ENCODE measurements at places on chromosomes 4 and X.

- no peak for DNase-seq
Observed at GRCh38 chr4:7821245-7822136, 118.2 kb downstream of the AFAP1 start.

DNA sequence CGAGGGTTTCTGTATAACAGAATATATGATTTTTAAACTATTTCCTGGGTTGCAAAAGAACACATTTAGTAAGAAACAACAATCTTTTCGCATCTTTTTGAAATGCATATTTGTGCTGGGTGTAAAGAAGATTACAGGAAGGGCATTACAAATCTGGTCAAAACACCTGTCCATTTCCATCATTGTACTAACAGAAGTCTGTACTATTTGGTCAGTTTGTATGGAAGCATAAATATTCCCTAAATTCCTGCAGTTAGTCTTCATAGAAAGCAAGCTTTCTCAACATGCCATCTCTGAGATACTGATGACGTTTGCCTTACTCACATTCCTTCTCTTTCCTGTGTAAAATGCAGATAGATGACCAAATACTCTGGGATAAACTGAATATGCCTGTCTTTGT, 203.3 kb downstream of the NWD2 start:
- no peak for DNase-seq

DNA sequence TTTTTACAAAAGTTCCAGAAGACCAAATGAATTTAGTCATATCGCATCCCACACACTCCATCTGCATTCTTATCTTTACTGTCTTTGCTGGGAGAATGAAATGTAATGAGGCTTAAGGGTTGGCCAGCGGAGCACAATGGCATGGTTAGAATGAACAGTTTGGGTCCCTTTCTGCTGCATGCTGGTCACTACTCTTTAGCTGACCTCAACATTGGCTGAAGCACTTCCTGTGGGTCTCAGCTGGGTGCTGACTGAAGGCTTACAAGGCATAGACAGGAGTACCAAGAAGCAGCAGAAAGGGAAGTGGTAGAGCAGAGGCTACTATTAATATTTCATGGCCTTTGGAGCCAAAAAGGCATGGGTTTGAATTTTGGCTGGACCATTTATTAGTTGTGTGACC, 159.4 kb upstream of the GPC4 start:
- DNase-seq, result no peak

- no peak for DNase-seq
Observed at GRCh38 chr4:16765546-16765945, 132.9 kb downstream of the LDB2 start.

GRCh38 chr4:153971899-153972298, 183.0 kb upstream of the SFRP2 start:
- DNase-seq, result no peak

- no peak for DNase-seq
Observed at GRCh38 chr4:1347410-1347864, 429 bp downstream of the UVSSA start.

GRCh38 chrX:63718010-63718694, 66.9 kb downstream of the ARHGEF9 start:
- DNase-seq, result no peak

DNA sequence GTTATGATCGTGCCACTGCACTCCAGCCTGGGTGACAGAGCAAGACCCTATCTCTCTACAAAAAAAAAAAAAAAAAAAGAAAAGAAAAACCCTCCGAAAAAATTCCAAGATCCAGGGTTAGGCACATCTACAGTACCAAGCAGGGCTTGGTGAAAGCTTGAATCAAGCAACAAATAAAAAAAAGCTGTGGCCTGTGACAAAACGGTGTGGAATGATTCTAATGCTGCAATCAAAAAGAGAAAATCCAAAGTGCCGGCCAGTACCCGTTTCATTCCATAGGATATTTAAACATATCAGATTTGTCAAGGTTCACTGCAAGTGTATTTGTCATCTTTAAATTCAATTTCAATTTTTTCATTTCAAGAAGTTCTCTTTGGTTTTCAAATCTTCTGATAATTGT, 20.5 kb downstream of the RWDD4 start:
- no peak for DNase-seq

- no peak for DNase-seq
Observed at GRCh38 chr4:140255927-140256326, 101.9 kb upstream of the MAML3 start.

- DNase-seq, result no peak
Observed at GRCh38 chr4:52102587-52102986, 51.5 kb downstream of the SPATA18 start.

GRCh38 chr4:138724530-138724929, 291.1 kb upstream of the NOCT start:
- DNase-seq, result no peak

DNA sequence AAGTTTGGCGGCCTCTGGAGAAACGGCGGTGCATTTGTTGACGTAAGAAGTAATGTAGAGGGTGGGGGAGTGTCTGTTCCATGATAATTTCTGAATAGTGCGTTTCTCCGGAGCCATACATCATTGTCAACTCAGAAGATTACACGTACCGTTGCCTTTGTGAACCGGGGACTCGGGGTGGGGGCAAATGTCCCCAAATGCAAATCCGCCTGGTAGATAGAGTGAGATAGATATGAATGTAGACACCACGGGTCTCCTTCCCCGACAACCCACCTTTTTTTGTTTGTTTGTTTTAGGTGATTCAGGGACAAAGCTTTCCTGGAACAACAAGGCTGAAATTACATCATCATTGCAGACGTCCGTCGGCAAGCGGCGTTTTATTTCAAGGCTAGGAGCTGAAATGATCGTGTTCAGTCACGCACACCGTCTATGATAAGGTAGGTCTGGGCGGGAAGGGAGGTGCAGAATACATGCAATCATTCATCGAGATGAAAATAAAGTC, 96.0 kb upstream of the PPP2R3B start:
- DNase-seq, result no peak

GRCh38 chr4:15717657-15718416, 15.0 kb downstream of the BST1 start:
- DNase-seq, result no peak

- DNase-seq, result no peak
Observed at GRCh38 chr4:144754562-144755410, 108.8 kb downstream of the HHIP start.

GRCh38 chrX:88584283-88584682, 162.7 kb upstream of the CPXCR1 start:
- no peak for DNase-seq

GRCh38 chr4:172975651-172976229, 192.9 kb upstream of the GALNT7 start:
- no peak for DNase-seq

- DNase-seq, result no peak
Observed at GRCh38 chr4:139685180-139685579, 19.6 kb downstream of the MGST2 start.

DNA sequence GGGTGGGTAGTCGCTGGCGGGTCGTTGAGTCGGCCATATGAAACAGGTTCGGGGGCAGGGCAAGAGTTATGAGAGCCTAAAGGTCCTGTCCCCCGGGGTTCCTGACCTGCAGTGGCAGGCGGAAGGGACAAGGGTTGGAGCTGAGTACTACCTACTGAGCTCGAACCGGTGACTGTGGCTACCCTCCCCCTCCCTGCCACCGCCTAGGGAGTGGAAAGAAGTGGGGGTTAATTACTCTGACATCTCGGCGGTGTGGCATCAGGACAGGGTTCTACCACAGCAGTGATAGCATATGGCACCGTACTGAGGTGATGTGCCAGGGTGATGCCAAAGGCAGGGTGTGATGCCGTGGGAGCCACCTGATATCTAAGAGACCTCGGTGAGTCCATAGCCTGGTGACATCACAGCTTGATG, 307 bp downstream of the ATG4A start:
- DNase-seq, result no peak

DNA sequence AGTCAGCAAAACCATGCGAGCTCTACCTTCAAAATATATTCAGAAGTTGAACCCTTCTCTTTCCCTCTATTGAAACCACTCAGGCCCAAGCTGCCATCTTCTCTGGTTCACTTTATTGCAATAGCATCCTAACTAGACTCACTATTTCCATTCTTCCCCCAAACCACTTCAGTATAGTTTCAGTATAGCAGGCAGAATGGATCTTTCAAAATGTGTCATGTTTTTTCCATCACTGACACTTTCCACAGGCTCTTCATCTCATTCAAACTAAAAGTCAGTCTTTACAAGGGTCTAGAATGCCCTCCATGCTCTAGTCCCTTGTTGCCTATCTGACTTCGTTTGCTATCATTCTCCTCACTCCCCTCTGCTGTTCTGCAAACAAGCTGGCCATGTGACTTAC, 274.4 kb downstream of the IDS start:
- no peak for DNase-seq

GRCh38 chr4:68904786-68905185, 46.8 kb downstream of the UGT2A3 start:
- peak; percentile 57 for DNase-seq

- DNase-seq, result no peak
Observed at GRCh38 chr4:111793433-111794091, 351.7 kb upstream of the FAM241A start.

GRCh38 chr4:14445882-14446281, 556.4 kb upstream of the CPEB2 start:
- DNase-seq, result no peak

GRCh38 chr4:142098900-142099545, 462.6 kb downstream of the IL15 start:
- DNase-seq, result no peak

GRCh38 chrX:50814701-50815100, 707 bp upstream of the SHROOM4 start:
- no peak for DNase-seq

DNA sequence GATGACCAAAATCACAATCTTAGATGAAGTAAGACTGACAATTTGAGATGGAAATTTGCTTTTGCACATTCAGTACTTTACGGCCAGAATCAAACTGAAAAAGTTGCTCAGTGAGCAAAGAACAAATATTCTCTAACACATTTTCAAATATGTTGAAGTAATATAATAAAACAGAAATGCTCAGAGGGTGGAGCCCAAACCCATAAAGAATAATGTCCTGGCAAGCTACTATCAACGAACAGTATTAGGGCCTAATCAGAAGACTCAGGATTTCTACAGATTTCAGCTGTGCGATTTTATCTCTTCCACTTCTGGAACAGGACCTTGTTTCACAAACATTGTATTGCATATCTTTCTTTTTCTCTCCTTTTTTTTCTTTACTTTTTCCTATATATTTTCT, 505.0 kb downstream of the TECRL start:
- no peak for DNase-seq

DNA sequence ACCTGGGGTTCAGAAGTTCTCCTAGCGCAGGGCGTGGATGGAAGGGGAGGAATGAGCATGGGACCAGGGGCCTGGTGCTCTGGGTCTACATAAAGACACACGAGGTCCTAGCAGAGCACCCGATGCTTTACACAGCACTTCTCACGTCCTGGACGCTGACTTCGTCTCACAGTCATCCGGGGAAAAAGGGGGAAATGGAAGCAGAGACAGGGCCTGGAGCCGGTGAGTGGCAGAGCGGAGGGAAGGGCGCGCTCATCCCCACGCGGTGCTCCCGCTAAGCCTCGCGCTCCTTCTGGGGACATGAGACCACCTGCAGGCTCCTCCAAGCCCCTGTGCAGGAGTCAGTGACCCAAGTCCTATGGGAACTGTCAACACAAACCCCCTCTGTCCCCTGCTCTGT, 157.7 kb downstream of the AFAP1 start:
- no peak for DNase-seq

DNA sequence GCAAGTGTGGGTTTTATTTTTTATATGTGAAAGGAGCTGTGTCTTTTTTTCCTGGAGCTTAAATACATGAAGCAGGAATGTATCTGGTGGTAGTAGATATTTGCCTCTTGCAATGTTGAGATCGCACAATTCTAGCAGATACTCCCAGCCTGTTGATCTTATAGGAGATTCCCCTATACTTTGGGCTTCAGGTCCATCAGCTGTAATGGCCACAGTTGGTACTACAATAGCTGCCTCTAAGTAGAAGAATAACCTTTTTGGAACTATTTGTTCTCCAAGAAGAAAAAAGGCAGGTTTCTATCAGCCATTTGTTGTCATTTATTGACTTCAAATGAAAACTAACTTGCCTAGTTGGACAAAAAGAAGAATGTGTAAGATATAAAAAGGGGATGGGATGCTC, 37.7 kb downstream of the LIMCH1 start:
- no peak for DNase-seq

DNA sequence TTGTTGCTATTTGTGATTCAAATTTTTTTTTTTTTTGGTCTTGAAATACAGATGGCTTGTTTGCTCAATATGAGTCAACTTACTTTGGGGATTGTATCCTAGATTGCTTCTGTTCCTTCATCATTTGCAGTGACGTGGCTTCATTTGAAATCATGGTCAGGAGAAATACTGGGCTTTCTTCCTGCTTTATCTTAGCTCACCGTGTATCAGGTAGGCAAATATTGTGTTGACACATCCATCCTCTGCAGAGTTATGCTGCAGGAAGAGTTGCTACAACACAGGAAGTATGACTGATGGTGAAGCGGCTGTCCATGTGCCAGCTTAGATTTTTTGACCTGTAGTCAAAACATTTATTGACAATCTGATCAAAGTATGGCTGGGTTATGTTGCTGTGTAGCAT, 232.2 kb downstream of the C4orf33 start:
- peak; percentile 20 for DNase-seq

DNA sequence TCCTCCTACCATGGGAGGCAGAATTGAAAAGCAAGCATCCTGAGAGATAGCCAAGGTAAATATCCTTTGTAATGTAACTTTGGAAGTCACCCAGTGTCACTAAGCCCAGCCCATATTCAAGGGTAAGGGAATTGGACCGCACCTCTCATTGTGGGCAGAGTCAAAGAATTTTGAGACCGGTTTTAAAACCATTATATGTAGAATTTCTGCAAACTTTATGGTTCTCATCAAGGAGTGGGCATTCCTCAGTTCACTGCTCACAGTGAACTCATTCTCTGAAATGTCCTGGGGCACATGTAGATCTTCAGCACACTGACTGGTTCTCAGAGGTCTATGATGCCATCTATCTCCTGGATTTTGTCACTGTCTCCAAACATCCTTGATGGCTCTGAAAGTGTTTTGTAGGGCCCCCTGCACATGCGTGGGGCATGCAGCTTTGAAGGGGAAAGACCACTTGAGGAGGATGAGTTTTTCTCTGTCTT, 35.3 kb upstream of the CHRNA9 start:
- no peak for DNase-seq

DNA sequence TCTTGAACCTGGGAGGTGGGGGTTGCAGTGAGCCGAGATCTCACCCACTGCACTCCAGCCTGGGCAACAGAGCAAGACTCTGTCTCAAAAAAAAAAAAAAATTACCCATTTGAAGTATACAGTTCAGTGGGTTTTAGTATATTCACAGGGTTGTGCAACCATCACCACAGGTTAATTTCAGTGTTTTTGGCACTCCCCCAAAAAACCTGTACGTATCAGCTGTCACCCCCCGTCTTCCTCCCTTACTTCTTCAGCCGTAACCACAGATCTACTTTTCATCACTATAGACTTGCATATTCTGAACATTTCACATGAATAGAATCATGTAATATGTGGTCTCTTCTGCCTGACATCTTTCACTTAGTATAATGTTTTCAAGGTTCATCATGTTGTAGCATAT, 11.7 kb upstream of the PTTG2 start:
- no peak for DNase-seq

DNA sequence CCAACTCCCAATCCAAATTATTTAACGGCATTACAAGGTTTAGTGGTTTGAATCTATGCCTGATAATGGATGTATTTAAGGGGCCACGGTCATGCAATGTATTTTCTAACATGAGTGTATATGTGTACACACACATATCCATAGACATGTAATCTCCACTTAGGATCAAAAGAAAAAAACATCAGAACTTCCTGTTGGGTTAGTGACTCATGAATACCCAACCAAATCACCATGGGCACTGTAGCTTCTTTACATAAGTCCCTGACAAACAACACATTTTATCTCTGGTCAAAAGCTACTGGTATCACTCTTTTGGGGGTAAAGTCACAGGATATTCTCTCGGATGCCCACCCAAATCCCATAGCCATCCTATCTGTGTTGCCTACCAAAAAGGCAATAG, 36.5 kb upstream of the TFDP3 start:
- peak; percentile 65 for DNase-seq

Data from DMS153 (cell line).